ENCODE measurements at places on chromosomes 6 and 20. TPM values are rescaled to one million over a fixed set of nuclear protein-coding genes. Genes with fewer than 3 reads are reported as not detected.

The TIAM2 gene
- polyA plus RNA-seq, result 19.2 TPM

GRCh38 chr20:33894798-33895197 lies 83.7 kb downstream of the CHMP4B start:
- no peaks in the 10 kb centered on the region for H3K4me1 ChIP-seq
- no peak for DNase-seq
- H3K4me3 ChIP-seq, result no peak overlapping the region
- no peaks in the 10 kb centered on the region for H3K27me3 ChIP-seq
- no peak overlapping the region for H3K27ac ChIP-seq

GRCh38 chr6:16446273-16446672 lies 207.9 kb downstream of the GMPR start:
- DNase-seq, result no peak
- peaks cover 4% of the 10 kb centered on the region for H3K36me3 ChIP-seq
- no peak overlapping the region for H3K27ac ChIP-seq
- H3K4me1 ChIP-seq, result no peaks in the 10 kb centered on the region
- H3K27me3 ChIP-seq, result no peaks in the 10 kb centered on the region

The B3GAT2 gene
- polyA plus RNA-seq, result 0.27 TPM

DNA sequence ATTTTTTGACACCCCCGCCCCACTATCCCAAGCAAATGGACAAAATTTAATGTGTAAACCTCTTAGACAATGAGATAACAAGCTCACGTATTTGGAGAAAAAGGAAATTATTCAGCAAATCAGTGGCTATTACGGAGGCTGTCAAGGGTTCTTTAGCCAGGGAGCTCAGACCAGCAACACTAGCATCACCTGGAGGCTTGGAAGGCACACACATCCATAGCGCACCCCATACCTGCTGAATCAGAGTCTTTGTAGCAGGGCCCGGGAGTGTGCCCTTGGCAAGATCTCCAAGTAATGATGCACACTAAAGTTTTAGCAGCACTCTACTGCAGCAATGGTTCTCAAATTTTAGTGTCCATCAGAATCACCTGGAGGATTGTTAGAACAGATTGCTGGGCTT lies 223.2 kb upstream of the BTBD3 start:
- H3K36me3 ChIP-seq, result no peaks in the 10 kb centered on the region
- H3K4me3 ChIP-seq, result no peak overlapping the region
- DNase-seq, result no peak
- H3K4me1 ChIP-seq, result no peaks in the 10 kb centered on the region
- no peak overlapping the region for H3K27ac ChIP-seq
- H3K27me3 ChIP-seq, result no peaks in the 10 kb centered on the region

The HLA-DQA1 gene
- polyA plus RNA-seq, result 6.5 TPM

GRCh38 chr6:11920566-11920965 lies 91.5 kb upstream of the HIVEP1 start:
- peak overlapping the region; percentile 13 for H3K27ac ChIP-seq
- H3K27me3 ChIP-seq, result no peaks in the 10 kb centered on the region
- no peaks in the 10 kb centered on the region for H3K4me1 ChIP-seq
- DNase-seq, result no peak
- H3K4me3 ChIP-seq, result no peak overlapping the region

DNA sequence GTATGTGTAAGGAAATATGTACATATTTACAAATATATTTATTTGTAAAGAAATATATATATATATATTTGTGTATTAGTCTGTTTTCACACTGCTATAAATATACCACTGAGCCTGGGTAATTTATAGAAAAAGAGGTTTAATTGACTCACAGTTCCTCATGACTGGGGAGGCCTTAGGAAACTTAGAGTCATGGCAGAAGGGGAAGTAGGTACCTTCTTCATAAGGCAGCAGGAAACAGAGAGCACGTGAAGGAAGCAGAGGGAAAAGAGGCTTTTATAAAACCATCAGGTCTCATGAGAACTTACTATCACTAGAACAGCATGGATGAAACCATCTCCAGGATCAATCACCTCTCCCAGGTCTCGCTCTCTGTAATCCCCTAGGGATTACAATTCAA lies 644.5 kb upstream of the HS3ST5 start:
- H3K4me1 ChIP-seq, result no peaks in the 10 kb centered on the region
- no peaks in the 10 kb centered on the region for H3K27me3 ChIP-seq
- DNase-seq, result no peak
- H3K27ac ChIP-seq, result no peak overlapping the region
- no peaks in the 10 kb centered on the region for H3K36me3 ChIP-seq

- no peak for DNase-seq
- H3K27me3 ChIP-seq, result no peaks in the 10 kb centered on the region
- no peak overlapping the region for H3K4me3 ChIP-seq
- no peaks in the 10 kb centered on the region for H3K36me3 ChIP-seq
- H3K27ac ChIP-seq, result no peak overlapping the region
Measured at GRCh38 chr6:164020142-164020541, 605.6 kb downstream of the QKI start.

The DYNLT2 gene
- 0.89 TPM for polyA plus RNA-seq

DNA sequence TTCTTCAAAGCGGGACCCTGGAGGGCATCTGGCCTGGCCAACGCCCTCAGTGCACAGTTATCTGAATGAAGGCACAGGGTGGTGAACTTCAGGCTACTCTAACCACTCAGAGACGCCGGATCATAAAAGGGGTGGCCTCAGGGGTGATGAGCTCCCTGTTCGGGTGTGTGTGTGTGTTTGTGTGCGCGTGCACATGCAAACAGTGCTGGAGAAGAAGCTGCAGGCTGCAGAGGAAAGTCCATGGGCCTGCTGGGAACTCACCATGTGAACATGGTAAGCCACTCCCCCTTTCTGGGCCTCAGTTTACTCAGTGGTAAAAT lies 42.0 kb downstream of the KIAA1755 start:
- H3K4me3 ChIP-seq, result no peak overlapping the region
- no peak overlapping the region for H3K27ac ChIP-seq
- H3K36me3 ChIP-seq, result no peaks in the 10 kb centered on the region
- DNase-seq, result no peak
- H3K4me1 ChIP-seq, result no peaks in the 10 kb centered on the region
- H3K27me3 ChIP-seq, result no peaks in the 10 kb centered on the region

- no peaks in the 10 kb centered on the region for H3K27me3 ChIP-seq
- no peak overlapping the region for H3K27ac ChIP-seq
Measured at GRCh38 chr6:132133736-132134445, 182.7 kb upstream of the CCN2 start.

- no peaks in the 10 kb centered on the region for H3K36me3 ChIP-seq
- DNase-seq, result no peak
- no peaks in the 10 kb centered on the region for H3K4me1 ChIP-seq
- H3K27ac ChIP-seq, result no peak overlapping the region
- H3K27me3 ChIP-seq, result no peaks in the 10 kb centered on the region
Measured at GRCh38 chr20:8045946-8046345, 26.4 kb upstream of the TMX4 start.

DNA sequence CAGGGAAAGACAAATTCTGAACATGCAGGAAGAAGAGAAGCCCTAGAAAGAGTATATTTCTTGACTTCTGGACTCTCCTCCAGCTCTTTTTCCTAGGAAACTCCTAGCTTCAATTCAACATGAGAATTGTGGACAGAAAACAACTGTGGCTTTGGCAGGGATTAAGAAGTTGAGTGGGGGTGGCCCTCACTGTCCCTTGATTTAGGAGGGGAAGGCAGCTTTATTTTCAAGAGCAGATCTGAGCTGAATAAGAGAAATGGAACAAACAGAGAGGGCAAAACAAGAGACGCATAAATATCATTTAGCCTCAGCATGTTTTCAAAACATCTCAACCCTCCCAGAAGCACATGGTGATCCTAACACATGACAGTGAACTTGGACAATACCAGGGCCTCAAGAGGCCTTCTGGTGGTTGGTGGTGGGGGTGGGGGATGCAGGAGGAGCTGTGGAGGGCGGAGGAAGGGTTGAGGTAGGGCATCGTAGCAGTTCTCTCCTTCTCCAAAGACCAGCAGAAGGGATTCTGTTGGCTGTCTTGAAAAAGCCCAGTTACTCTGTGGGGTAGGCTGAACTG lies 21.1 kb upstream of the TAGAP start:
- DNase-seq, result no peak
- no peaks in the 10 kb centered on the region for H3K36me3 ChIP-seq
- no peaks in the 10 kb centered on the region for H3K4me1 ChIP-seq

The B4GALT5 gene
- 16.2 TPM for polyA plus RNA-seq

DNA sequence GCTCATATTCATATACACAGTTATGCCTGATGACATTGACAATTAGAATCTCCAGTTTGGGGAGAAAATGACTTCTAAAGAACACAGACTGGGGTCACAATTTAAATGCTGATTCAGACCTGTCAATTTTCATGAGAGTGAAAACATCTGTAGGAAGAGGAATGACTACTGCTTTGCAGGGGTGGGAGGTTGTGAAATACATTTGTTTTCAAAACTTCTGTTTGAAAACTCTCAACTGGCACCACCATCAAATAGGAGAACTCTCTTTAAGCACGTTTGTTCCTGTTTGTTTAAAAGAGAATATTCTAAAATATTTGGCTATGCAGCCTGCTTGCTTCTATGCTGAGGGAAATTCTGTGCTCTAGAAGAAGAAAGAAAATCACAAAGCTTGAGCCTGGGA lies 50.8 kb upstream of the ADGRF5 start:
- H3K4me1 ChIP-seq, result no peaks in the 10 kb centered on the region
- DNase-seq, result no peak
- no peaks in the 10 kb centered on the region for H3K36me3 ChIP-seq
- H3K27ac ChIP-seq, result no peak overlapping the region
- no peaks in the 10 kb centered on the region for H3K27me3 ChIP-seq

The DLL1 gene
- polyA plus RNA-seq, result 0.81 TPM

GRCh38 chr20:25863536-25864325 lies 167.1 kb upstream of the ZNF337 start:
- no peaks in the 10 kb centered on the region for H3K4me1 ChIP-seq
- H3K27ac ChIP-seq, result no peak overlapping the region
- no peaks in the 10 kb centered on the region for H3K36me3 ChIP-seq
- H3K4me3 ChIP-seq, result no peak overlapping the region
- DNase-seq, result no peak
